ENCODE measurements at places on chromosomes 7 and 10.
A peak's percentile ranks its signal among the peaks of the same experiment; 100 is the strongest.

GRCh38 chr7:158849442-158849767 is 7.0 kb upstream of the DYNC2I1 start:
- DNase-seq = no peak

GRCh38 chr7:69577221-69577620 is 21.1 kb upstream of the AUTS2 start:
- no peak for DNase-seq

DNA sequence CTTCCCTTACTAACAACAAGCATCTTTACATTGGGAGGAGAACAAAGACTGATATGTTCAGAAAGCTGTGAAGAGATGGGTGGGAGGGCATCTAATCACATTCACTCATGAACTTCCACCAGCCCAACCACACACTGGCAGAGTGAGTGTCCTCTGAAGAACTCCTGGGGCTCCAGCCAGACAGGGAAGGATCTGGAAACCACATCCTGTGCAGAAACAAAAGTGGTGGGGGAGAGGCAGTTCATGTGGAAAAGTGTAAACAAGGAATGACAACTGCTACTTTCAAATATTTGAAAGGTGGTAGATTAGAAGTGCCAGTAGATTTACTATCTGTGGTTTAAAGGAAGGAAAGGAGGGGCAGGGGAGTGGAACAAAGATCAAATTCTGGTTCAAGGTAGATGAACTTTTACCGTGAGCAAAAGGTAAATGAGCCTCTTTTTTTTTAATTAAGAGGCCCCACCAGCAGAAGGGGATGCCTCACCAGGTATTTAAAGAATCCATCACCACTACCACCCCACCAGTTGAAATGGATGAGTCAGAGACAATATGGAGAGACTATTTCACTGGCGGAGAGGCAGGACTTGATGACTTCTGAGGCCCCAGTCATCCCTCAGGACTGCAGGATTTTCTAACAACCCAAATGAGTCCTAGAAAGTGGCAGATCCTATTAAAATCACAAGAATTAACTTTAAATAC is 34.5 kb downstream of the GOT1 start:
- DNase-seq = peak; percentile 97

- DNase-seq = no peak
Observed at GRCh38 chr7:55191161-55191925, 172.5 kb downstream of the EGFR start.

DNA sequence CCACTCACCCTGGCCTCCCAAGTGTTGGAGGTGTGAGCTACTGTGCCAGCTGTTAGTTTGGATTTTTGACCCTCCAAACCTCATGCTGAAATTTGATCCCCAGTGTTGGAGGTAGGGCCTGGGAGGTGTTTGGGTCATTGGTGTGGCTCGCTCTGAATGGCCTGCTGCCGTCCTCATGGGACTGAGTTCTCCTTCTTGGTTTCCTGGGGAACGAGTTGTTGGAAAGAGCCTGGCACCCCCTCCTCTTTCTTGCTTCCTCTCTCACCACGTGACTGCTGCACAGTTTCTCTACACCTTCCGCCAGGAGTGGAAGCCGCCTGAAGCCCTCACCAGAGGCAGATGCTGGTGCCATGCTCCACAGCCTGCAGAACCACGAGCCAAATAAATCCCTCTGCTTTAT is 253.5 kb downstream of the PHTF2 start:
- no peak for DNase-seq
